ENCODE measurements at places on chromosomes 16 and 17. TPM values are rescaled to one million over a fixed set of nuclear protein-coding genes. Genes with fewer than 3 reads are reported as not detected.

C16orf86 gene
- total RNA-seq: 3.9 TPM

MYO1D gene
- 92.6 TPM for total RNA-seq

SLC7A5 gene
- total RNA-seq: 1.1 TPM

ADAM11 gene
- total RNA-seq: 0.27 TPM

- DNase-seq: no peak
These were observed 403.4 kb downstream of the GRIN2A start for GRCh38 chr16:9778849-9779248.

- DNase-seq: no peak
These were observed 631 bp downstream of the UTP6 start for GRCh38 chr17:31900877-31901276.

DNA sequence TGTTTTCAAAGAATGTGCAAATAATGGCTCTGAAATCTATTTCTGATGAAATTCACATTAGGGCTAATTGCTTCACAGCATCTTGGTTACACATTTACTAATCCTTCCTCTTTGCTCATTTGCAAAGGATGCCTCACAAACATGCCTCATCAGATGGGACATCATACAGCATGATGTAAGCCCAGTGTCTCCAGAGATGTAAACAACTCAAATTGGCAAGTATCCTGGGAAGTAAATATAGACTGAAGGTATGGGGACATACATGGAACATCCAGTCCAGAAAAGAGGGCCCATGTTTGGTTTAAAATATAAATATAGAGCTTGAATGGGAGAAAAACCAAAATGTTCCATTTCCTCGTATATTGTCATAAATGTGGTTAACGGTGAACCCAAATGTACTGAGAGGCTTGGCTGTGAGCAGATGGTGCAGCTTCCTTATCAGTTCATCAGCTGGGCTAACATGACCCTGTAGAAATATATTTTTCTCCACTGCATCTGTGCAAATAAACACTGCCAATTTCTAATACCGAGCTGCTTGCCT, 142.9 kb upstream of the NUDT7 start:
- DNase-seq: no peak

DNA sequence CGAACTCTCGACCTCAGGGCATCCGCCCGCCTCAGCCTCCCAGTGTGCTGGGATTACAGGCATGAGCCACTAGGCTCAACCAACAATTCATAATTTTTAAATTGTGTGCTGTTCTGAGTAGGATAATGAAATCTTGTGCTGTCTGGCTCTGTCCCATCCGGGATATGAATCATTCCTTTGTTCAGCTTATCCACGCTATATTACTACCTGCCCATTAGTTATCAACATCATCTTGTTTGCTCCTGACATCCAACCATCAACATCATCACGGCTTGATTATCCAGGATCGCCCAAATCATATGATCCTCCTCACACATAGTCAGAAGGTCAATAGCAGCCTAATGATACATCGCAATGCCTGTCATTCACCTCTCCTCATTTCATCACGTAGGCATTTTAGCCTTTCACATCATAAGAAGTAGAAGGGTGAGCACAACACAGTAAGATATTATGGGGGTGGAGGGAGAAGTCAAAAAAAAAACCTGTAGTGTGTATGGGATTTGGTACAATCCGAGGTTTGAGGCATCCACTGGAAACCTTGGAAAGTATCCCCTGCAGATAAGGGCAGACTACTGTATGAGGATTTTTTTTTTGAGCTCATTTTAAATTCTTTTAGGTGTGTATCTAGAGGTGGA, 77.0 kb upstream of the SIAH1 start:
- no peak for DNase-seq
